ENCODE measurements at places on chromosomes 12 and 14.

DNA sequence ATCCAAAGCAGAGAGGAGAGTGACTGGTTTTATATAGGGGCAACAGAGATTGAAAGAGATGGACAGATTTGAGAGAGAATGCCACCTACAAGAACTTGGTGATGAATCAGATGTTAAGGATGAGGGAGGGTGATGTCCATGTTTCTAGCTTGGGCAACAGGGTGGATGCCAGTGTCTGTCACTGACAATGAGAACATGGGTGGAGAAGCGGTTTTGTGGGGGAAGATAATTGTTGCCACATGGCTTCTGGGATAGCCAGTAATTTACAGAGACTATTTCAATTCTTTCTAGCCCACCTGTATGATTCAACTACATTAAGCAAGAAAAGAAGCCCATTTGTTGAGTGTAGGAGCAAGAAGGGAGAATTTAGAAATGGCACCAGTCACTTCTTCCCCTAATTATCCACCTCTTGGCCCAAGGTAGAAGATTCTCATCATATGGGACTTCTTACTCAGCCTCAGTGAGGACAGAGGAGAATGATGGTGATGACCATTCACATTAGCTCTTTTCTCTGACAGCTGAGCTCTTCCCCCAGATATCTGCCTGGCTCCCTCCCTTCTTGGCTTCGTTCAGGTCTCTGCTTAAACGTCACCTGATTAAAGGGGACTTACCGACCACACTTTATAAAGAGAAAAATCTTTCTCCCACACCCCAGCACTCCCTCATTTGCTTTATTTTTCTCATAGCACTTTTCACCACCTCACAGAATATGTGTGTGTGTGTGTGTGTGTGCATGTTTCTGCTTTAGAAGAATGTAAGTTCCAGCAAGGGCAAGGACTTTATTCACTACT, 117.8 kb downstream of the DUSP6 start:
- no peak for DNase-seq

- peak; percentile 11 for DNase-seq
Observed at GRCh38 chr14:41960281-41960680, 353.6 kb downstream of the LRFN5 start.

DNA sequence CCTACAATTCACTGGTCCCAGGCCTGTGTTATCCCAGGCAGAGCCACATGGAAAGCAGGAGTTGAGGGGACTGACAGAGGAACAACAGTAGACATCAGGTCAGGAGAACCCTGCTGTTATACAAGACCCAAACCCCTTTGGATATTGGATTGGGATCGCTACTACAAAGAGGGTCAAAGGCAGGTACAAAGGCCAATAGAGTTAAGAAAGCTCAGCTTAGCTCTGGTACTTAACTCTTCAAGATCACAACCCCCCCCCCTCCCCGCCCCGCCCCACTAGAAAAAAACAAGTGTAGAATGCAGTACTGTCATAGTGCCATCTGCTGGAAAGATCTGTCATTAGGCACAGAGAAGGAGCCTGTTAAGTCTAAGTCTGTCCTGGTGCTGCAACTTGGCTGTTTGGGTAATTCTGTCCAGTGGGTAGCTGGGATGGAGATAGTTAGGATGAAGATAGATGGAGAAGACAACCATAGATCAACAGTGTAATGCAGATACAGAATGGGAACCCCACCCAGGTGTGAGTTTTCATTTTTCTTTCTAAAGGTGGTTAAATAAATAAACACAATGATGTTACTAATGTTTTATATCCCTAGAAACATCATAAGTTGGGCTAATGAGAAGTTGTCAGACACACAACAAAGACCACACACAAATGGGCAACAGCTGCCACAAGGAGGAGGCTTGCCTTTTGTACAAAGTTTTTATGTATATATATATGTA, 17.2 kb downstream of the REM2 start:
- DNase-seq, result peak; percentile 85

DNA sequence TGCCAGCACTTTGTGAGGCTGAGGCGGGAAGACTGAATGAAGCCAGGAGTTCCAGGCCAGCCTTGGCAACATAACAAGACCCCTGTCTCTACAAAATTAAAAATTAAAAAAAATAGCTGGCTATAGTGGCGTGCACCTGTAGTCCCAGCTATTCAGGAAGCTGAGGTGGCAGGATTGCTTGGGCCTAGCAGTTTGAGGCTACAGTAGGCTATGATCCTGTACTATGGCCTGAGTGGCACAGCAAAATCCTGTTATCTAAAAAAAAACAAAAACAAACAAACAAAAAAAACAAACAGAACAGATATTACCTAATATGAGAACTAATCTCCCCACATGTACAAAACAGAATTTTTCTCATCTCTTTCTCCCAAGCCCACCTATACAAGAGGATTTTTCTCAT, 15.7 kb downstream of the TMEM116 start:
- no peak for DNase-seq

DNA sequence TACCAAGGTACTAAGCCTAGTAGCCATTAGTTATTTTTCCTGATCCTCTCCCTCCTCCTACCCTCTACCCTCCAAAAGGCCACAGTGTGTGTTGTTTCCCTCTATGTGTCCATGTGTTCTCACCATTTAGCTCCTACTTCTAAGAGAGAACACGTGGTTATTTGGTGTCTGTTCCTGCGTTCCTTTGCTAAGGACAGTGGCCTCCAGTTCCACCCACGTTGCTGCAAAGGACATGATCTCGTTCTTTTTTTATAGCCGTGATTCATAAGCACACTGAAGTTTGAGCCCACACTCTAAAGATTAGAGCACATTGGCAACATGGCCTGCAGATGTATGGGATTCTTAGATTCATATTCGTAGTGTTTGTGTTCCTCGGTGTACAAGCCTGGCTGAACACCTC, 8.1 kb upstream of the STX2 start:
- DNase-seq, result peak; percentile 63

GRCh38 chr12:68037616-68038255, 48.5 kb downstream of the IFNG-AS1 start:
- DNase-seq, result peak; percentile 4

DNA sequence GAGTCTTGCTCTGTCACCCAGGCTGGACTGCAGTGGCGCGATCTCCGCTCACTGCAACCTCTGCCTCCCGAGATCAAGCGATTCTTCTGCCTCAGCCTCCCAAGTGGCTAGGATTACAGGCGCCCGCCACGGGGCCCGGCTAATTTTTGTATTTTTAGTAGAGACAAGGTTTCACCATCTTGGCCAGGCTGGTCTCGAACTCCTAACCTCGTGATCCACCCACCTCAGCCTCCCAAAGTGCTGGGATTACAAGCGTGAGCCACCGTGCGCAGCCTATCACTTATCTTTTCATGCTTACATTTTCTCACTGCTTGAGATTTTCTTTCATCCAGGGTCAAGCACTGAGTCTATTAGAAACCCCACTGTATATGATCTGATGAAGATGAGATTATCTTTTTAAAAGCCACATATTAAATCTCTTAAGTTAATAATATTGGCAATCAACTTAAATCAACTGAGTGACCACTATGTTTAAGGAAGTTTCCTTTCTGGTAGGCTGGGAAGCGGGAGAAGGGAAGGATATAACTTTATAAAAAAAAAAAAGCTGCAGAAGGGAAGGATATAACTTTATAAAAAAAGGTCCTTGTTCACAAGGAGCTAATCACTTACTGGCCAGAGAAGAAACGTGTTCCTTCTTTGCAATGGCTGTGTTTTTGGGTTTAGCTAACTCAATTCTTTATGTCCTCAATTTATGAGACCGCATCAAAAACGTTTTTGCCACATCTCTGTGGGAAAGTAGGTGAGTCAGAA, 1.3 kb upstream of the MDM2 start:
- no peak for DNase-seq

DNA sequence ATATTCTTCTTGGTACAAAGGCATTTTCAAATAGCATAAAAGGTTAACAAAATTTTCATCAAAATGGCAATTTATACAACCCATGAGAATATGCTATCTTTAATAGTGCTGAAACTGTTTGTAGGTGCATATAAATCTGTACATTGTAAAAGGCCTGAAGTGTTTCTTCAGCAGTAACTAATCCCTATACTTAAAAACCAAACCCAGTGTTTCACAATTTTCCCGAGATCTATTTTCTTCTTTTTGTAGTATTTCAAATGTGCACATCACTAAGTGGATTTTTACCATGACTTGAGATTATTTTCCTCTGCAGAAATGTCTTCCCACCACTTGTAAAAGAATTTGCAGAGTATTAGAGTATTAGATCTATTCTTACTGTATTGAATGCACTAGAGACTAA, 76.5 kb downstream of the FERMT2 start:
- DNase-seq, result peak; percentile 57

- DNase-seq, result peak; percentile 39
Observed at GRCh38 chr12:19409376-19409775, 29.9 kb upstream of the AEBP2 start.

- peak; percentile 57 for DNase-seq
Observed at GRCh38 chr12:132490422-132491137, 629 bp downstream of the FBRSL1 start.

GRCh38 chr14:87994974-87995373, 2.0 kb upstream of the GALC start:
- DNase-seq, result no peak

DNA sequence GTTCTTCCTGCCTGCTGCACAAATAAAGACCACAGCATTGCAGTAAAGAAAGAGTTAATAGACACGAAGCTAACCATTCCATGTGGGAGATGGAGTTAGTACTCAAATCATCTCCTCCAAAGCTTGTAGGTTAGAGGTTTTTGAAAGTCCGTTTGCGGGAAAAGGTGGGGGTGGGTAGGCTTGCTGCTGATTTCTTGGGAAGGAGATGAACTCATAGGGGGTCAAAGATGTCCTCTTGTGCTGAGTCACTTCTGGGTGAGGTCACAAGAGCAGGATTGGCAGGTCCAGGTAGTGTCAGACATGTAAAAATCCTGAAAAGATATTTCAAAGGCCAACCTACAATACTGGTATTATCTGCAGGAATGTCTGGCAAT, 66.4 kb downstream of the PTHLH start:
- no peak for DNase-seq

DNA sequence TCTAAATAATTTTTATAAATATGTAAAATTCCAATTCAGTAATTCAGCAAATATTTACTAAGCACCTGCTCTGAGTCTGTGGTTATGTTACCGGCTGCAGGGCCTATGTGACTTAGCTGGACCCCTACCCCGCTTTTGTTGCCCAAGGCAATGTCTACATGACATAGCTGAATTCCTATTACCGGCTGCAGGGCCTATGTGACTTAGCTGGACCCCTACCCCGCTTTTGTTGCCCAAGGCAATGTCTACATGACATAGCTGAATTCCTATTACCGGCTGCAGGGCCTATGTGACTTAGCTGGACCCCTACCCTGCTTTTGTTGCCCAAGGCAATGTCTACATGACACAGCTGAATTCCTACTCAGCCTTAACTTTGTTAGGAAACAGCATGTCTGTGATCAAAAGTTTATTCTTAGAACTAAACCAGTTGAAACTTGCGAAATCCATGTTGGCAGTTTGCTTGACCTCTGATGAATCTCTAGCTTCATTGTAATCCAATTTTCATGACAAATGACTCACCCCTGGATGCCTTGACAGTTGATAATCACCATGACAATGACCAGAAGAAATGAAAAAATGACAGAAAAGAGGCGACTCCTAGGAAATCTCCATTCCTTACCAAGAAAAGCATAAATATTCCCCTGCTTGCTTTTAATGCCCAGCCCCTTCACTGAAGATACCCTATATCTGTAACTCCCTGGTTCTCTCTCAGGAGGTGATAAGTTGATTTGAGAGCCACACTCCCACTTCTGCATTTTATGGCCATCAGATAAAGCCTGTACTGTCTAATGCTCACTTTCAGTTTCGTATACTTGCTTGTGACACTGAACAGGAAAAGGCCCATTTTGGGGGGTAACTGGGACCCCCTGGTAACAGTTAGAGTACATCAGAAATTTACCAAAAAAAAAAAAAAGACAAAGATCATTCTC, 148.4 kb upstream of the SYT10 start:
- DNase-seq, result peak; percentile 1

DNA sequence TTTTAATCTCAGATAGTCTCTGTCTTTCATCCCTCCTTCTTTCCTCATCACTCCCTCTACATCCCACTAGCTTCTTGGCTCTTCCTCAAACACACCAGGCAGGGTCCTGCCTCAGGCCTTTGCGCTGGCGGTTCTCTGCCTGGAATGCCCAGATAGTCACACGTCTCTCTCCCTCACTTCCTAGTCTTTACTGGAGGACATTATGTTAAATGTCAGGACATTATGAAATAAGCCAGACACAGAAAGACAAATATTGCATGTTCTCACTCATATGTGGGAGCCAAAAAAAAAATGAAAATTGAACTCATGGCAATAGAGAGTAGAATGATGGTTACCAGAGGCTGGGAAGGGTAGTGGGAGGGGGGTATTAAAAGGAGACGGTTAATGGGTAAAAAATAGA, 442.0 kb downstream of the MED13L start:
- DNase-seq, result peak; percentile 17

- no peak for DNase-seq
Observed at GRCh38 chr14:105861985-105862465, 335.6 kb downstream of the TMEM121 start.

DNA sequence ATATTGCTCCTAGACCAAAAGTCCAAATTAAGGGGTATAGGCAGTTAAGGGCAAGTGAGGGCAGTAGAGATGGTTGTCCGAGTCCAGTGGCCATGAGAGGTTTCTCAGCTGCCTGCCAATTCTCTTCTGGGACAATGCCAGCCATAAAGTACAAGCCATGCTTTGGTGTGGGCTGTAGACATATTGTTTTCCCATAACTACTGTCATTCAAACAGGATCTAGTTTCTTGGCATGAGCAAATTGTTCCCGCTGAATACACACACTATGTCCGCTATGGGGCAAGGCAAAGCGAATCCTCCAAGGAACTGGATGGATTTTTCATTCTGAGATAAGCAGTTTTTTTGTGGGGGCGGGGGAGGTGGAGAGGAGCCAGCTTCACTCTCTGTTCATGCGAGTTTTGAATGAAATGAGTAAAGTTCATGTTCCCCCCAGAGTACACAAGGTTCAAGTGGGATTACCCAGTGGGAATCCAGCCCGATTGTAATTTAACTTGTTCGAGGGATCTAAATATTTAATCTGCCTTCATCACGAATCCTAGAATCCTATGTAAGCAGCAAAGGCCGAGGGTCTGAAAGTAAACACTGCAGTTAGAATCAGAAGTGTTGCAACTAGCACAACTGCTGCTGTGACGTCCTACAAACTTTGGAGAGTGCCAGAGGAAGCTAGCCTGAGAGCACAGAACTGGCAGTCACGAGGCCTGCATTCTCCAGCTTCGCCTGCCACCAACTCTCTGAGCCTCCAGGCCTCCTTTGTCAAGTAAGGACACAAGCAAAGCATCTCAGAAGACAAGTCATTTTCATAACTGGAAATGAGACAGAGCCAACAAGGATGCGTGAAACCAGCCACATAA, 137.0 kb downstream of the CRADD start:
- peak; percentile 35 for DNase-seq

GRCh38 chr14:76647697-76648298, 113.5 kb upstream of the VASH1 start:
- DNase-seq, result peak; percentile 73

GRCh38 chr12:104493496-104493895, 36.7 kb downstream of the CHST11 start:
- DNase-seq, result no peak

DNA sequence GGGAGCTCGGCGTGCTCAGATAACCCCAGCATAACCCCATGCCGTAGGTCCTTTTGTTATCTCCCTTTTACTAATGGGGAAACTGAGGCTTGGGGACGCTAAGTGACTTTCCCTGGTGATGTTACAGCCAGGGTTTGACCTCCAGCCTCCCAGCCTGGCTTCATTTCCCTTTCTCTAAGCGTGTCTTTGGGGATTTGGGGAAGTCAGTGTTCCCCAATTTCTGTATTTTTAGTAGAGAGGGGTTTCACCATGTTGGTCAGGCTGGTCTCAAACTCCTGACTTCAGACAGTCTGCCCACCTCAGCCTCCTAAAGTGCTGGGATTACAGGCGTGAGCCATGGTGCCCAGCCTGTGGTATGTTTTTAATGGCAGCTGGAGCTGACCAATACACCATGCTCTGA, 85.4 kb downstream of the PHETA1 start:
- no peak for DNase-seq
